ENCODE measurements at places on chromosomes 11 and 22.

DNA sequence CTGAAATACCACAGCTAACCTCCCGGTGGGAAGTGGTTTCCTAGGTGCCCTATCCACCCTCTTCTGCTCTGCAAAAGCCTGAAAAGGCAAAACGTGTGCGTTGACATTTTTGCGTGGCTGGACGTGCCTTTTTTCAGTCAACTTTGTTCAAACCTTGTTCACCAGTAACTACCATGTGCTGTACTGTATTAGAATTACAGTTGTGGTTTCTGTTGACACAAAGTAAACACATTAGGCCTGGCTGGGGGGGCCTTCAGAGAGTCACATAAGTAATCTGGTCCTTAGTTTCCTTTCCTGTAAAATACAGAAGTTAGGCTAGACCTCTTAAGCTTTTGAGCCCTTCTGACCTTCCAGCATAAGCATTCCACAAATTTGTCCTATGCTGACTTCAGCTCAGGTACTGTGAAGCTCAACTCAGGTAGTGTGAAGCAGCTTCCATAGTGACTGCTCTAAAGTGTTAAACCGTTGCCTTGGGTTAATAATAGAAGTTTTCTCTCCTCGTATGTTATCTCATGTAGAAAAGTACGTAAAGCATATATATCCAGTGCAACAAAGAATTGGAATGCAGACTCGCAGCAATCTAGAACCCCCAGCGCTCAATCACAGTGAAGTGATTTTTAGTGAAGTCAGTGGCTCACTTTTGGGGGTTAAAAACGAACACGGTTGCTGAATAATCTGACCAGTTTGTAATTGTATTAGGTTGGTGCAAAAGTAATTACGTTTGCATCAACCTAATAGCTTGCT lies 1.8 kb downstream of the EWSR1 start:
- no peak for DNase-seq

DNA sequence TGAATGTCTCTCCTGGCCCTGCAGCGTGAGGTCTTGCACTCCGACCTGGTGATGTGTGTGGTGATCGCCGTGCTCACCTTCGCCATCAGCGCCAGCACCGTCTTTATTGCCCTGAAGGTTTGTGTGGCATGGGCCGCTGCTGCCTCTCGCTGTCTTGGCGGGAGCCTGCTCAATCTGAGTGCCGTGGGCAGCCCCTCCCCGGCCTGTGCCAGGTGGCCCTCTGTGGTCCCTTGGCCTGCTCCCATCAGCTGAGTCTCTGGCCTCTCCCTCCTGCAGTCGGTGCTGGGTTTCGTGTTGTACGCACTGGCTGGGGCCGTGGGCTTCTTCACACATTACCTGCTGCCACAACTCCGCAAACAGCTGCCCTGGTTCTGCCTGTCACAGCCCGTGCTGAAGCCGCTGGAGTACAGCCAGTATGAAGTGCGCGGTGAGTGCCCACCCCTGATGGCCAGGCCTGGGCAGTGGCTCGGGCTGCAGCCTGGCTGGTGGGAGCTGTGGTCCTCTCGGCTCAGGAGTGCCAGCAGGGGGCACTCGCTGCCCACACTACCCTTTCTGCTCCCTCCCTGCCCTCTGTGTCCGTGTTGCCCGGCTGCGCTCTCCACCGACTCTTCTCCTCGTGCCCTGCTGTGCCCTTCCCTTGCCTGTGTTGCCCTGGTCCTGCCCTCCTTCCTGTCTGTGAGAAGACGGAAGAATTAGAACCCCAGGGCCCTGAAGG lies 10.2 kb downstream of the PCNX3 start:
- DNase-seq, result no peak

GRCh38 chr11:32137869-32138268 lies 47.0 kb downstream of the RCN1 start:
- no peak for DNase-seq

DNA sequence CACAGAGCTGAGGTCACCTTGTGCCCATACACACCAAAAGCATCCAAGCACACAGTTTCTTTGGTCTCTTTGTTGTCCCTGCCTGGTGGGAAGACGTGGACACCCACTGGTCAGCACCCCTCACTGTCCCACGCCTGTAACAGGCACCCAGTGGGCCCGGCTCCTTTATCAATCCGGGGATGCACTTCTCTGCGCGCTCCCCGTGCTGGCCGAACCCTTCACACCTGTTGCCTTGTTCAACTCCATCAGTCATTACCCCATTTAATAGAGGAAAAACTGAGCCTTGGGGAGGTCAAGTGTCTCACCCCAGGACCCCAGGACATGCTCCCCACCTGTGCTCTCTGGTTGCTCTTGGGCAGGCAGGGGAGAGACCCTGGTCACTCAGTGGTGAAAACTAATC lies 49.7 kb upstream of the FGF3 start:
- DNase-seq, result no peak

- no peak for DNase-seq
Measured at GRCh38 chr11:128302425-128303186, 284.8 kb downstream of the ETS1 start.

DNA sequence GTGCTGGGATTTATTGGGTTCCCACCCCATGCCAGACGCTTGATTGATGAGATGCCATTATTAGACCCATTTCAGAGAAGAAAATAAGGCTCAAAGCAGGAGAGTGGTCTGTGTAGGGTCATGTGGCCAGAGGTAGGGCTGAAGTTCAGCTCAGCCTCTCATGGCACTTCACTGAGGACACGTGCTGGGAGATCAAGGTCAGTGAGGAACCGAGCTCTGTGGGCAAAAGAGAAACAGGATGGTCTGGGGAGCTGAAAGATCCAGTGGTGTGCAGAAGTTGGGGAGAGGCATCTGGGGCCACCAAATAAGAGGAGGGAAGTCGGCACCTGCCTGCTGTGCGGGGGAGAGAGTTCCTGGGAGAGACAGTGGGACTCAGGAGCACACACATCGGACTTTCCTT lies 19.6 kb downstream of the RHOD start:
- DNase-seq, result no peak

- DNase-seq, result no peak
Measured at GRCh38 chr22:38239101-38239761, 33.6 kb downstream of the TMEM184B start.

DNA sequence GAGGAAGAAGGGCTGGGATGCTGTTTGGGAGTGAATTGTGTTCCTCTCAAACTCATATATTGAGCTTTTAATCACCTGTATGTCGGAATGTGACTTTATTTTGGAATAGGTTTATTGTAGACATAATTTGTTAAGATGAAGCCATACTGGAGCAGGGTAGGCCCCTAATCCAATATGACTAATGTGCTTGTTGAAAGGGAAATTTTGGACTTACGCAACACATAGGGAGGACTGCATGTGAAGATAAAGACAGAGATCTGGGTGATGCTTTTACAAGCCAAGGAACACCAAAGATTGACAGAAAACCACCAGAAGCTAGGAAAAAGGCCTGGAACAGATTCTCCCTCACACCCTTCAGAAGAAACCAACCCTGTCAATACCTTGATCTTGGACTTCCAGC lies 43.2 kb upstream of the OVCH2 start:
- no peak for DNase-seq

DNA sequence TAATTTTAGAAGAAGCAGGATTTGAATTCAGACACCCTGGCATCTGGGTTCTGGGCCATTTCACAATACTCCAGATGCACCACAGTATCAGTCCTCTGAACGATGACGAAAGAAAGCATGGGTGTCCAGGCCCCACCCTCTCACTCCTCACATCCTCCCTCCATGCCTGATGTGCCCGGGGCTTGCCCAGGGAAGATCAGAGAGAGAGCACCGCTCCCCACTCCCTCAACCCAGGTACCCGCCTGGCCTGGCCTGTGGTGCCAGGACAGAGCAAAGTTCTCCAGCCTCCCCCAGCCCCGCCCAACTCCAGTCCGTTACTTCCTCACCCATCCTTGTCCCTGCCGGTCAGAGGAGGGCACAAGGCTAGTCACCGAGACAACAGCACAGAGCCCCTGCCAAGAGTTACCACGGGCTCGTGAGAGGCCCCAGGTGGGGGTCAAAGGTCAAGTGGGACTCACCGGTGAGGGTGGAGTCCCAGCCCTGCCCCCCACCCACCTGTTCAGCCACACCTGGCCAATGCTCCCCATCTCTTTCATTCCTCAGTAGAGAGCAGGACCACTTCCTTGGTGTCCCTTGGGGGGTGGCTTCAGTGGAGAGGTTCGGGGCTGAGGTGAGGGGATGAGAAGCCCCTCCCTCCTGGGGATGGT lies 8.1 kb downstream of the BCL9L start:
- DNase-seq, result no peak

- DNase-seq, result no peak
Measured at GRCh38 chr11:26608507-26609146, 36.6 kb upstream of the MUC15 start.
